ENCODE measurements at places on chromosomes 6 and 20.

DNA sequence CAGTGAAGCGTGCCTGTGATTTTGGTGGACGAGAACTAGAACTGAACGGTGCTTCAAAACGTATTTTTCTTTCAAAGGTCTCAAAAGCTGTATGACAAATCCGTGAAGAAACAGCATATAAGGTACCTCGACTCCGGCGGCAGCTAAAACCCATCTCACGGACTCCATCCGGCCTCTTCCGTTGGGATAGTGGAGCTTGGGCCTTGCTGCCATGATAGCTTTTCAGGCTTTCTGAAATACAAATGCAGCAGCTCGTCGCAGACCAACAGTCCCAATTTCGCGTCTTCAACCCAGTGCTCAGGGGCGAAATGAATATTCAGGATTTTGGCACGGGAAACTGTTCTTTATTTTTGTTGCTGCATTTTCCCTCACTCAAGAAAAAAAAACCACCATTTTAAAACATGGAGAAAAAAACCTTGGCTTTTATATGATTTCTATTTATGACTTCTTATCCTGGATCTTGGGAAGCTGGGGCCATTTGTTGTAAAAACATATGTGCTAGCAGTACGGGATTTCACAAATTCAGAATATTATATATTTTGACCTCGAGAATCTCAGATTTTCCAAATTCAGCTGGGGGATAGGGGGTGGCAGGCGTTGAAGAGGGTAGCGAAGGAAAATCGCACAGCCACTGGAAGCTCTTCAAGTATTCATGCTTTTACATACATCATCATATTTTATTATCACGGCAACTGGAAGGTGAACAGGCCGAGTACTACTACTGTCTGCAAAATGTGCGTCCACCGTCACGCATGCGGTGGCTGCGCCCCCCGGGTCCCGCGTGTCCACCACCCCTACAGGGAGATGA, 849 bp downstream of the GSTA4 start:
- peak; percentile 75 for DNase-seq

DNA sequence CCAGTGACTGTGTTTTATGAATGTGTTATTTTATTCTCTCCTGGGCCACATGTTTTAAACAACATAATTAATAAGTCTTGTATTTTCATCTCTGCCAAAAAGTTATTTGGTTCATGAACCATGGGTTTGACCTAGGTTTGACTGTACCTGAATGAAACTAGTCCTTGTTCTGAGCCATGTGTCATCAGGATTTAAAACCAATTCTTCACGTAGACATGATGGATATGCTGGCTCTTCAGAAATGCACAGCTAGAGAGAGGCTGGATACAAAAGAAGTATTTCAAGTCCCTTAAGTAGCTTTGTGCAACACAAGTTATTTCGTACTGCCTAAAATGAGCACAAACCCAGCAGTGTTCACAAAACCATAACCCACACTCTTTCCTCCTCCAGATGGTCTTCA, 116.1 kb downstream of the IBTK start:
- DNase-seq: no peak

DNA sequence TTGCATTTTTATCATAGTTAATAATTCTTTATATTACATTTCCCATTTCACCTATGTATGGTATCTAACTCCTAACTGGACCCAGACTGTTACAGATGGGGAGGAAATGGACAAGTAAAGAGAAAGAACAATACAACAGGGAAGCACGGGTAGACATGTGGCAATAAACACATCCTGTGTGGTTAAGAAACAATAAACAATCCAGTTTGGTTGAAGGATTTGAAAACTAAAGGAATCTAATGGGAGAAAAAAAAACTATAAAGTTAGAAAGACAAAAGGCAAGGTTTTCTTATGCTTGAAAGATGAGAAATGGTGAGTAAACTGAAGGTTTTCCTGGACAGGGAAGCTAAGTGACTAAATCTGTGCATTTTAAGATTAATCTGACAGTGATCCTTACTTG, 34.9 kb upstream of the ALDH8A1 start:
- DNase-seq: no peak

DNA sequence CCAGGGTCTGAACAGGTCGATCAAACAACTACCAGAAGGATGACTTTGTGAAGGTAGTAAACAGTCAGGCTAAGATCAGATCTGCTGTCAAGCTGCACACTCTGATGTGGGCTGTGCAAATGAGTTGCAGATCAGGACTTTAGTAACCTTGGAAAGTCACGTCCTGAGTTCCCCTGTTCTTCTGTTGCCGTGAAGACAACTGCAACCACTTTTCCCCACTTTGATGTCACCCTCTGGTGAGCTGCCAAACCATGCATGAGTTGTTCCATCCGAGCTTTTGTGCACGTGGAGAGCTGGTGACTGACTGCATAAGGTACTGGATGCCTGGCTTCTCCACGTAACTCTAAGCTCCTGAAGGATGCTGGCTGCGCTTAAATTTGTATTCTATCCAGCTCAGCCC, 111.0 kb downstream of the CD83 start:
- DNase-seq: no peak

- DNase-seq: no peak
Observed at GRCh38 chr20:57584768-57585461, 24.0 kb downstream of the PCK1 start.

GRCh38 chr6:159513914-159514313, 179.1 kb downstream of the SOD2 start:
- DNase-seq: no peak

GRCh38 chr20:48460681-48461080, 367.1 kb downstream of the PREX1 start:
- no peak for DNase-seq

DNA sequence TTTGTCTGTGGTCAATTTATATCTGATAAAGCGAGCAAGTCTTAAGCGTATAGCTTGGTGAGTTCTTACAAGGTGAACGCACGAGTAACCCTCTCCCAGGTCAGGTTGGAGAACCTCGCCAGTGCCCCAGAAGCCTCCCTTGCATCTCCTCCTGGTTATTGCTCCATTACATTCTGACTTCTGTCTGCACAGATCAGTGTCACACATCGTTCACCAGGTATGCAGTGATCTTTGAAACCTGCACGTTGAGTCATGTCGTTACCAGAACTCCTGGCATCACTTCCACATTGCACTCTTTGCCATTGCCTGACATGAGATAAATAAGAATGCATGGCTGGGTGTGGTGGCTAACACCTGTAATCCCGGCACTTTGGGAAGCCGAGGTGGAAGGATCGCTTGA, 44.2 kb downstream of the AKAP12 start:
- DNase-seq: no peak

DNA sequence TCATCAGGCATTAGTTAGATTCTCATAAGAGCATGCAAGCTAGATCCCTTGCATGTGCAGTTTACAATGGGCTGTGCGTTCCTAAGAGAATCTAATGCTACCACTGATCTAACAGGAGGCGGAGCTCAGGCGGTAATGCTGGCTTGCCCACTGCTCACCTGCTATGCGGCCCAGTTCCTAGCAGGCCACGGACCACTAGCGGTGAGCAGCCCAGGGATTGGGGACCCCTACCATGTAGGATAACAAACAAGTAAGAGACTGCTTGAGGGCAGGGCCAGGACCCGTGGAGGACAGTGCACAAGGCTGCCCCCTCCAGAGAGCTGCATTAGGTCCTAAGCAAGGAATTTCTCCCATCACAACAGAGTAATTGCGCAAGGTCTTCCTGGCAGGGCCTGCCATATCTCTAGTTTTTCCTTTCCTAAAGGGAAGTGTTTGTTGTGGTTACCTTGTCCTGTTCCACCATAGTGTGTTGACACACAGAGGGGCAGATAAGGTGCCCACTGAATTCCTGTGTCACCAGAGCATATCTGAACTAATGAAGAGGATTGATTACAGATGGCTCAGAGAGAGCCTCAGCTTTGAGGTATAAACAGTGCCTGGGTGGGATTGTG, 58.0 kb downstream of the PACRG start:
- DNase-seq: no peak

DNA sequence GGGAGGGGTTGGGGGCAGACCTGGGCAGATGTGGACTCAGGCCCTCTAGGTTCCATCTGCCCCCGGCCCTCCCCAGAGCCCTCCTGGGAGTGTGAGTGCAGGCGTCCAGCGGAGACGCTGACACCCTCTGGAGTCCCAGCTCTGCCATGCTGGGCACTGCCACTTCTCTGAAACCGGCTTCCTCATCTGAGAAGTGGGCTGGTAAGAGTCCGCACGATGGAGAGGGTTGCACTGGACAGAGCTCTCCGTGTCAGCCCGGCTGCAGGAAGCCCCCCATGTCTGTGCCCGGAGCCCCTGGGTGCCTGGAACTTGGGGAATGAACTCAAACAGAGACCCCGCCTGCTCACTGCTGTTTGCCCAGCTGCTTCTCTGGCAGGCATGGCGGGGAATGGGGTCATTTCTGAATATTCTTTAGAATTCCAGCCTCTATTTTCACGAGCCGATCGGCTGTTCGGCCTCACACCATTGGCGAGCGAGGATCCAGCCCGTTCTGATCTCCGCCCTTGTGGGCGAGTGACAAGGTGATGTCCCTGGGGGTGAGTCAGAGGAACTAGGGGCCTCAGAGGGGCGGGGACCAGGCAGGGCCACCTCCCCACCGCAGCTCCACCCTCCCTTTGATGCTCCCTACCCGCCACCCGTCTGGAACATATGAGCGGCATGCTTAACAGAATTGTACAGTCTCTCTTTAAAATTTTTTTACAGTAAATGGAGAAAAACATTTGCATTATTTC, 47.8 kb upstream of the GATA5 start:
- DNase-seq: no peak

DNA sequence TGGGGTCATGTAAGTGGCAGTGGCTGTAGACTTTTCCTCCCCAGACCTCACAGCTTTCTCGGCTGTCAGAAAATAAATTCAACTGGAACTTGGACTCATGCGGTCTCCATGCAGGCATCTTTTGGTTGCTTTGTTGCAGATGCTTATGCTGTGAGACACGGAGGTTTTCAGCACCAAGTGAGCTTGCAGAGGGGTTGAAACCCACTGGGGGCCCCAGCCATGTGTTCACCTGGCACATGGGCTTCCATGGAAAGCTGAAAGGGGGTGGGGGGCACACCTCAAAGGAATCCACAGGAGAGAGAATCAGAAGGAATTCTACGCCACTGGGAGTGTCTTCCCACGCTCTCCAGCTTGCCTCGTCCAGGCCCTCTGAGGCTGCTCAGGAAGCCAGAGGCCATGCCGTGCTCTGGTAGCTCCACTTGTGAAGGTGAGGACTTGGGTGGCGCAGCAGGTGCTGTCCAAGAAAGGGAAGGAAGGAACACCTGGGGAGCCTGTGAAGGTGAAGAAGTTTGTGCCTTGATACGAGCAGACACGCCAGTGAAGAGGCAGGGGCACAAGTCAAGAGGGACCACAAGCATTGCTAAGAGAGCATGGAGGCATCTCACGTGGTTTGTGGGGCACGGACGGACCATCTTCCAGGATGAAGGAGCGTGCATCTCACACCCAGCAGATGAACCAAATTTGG, 134.3 kb upstream of the PMEPA1 start:
- DNase-seq: no peak

DNA sequence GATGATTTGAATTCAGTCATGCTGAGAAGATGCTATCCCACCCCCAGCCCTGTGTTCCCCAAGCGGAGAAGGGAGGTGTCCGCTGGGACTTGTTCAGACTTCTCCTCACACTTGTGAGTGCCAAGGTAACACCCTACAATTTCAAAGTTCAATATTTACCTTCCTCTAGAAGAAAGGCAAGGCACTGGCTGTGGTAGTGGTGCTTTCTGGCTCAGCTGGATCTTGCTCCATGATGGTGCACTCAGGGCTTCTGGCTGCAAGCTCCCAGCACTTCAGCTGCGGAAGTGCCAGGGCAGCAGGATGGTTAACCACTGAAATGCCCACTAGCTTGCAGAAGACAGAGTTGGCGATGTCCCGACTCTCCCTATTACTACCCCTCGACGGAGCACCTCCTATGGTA, 135.4 kb downstream of the MTFR2 start:
- peak; percentile 49 for DNase-seq

DNA sequence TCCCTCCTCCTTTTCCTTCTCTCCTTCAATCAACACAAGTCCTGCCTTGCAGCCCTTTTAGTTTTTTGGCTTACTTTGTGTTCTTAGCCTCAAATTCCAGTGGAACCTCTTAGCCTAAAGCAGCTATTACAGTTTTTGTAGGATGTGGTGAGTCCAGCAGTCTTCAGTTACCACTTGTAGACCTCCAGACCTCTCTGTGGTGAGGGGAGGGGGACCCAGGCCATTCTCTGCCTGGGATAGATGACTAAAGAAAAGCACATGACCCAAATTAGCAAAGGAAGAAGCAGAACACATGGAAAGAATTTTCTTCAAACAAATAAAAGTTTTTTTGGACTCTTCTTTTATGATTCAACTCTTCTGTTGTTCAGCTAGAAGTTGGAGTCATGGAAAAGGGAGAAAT, 246.5 kb downstream of the HAO1 start:
- no peak for DNase-seq

DNA sequence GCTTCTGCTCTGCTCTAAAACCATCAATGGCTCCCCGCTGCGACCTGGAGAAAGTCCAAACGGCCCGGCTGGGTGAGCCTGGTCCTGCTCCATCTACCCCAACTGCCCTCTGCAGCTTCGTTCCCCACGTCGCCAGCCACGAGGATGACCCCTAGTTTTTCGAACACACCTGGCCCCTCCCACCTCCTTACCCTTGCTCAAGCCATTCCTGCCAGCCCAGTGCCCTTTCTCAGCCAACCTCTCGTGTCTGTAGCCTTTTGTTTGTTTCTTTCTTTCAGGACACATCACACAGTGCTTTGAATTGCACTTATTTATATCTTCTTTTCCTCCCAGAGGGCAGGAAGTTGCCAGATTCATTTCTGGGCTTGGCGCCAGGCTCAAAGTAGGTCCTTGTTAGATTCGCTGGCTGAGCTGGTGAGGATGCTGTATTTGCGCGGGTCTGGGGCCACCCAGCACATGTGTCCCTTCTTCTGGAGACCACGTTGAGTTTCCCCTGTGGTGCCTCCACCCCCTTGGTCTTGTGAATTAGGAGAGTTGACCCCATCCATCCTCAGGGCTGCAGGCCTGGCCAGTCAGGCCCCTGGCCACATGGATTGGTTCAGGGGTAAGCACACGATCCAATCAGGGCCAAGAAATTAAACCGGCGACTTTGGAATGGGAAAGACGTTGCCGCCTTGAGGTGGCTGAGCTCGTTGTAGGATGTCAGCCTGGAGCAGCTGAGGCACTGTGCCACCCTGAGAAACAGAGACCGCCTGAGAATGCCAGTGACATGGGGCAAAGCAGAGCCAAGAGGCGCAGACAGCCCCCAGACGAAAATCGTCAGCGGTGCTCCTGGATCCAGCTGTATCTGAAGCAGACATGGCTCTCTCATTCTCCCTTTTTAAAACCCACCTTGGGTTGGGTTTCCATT, 156.0 kb downstream of the CEBPB start:
- peak; percentile 82 for DNase-seq

DNA sequence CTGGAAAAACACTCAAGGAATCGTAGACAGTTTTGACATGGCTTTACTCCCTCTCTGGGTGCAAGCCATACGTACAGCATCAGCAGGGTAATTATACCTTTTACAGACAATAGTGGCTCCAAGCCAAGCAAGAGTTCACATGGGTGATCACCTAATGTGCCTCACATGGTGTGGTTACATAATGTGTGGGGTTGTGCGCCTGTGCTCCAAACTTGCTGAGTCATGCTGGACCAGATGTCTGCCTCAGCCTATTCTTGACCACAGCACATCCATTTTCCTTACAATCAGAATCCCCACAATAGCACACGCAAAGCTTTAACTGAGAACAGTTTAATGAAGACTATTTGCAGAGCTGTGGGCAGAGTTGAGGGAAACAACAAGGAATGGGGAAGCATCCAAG, 74.5 kb downstream of the ALDH8A1 start:
- DNase-seq: no peak

- DNase-seq: no peak
Observed at GRCh38 chr20:41169162-41169690, 31.9 kb downstream of the PLCG1 start.

- DNase-seq: no peak
Observed at GRCh38 chr6:37365791-37366190, 12.0 kb downstream of the RNF8 start.

- DNase-seq: no peak
Observed at GRCh38 chr20:47336129-47336754, 20.3 kb downstream of the ZMYND8 start.
